ENCODE measurements at places on chromosomes 5 and 9. TPM values are rescaled to one million over a fixed set of nuclear protein-coding genes. Genes with fewer than 3 reads are reported as not detected.

The CRHBP gene
- polyA plus RNA-seq, result 4.7 TPM

The SNCB gene
- polyA plus RNA-seq, result not detected

The MAP1B gene
- 1.4 TPM for polyA plus RNA-seq

The FBP1 gene
- 13.2 TPM for polyA plus RNA-seq

The ARHGEF37 gene
- 5.2 TPM for polyA plus RNA-seq

The SLC6A7 gene
- polyA plus RNA-seq, result not detected

The DOLPP1 gene
- polyA plus RNA-seq, result 7.3 TPM

The FAM78A gene
- 2.5 TPM for polyA plus RNA-seq

The WWC1 gene
- 2.8 TPM for polyA plus RNA-seq

The SURF2 gene
- polyA plus RNA-seq, result 32.1 TPM

The GPSM1 gene
- polyA plus RNA-seq, result 14.9 TPM

The SAPCD2 gene
- polyA plus RNA-seq, result 0.11 TPM

The CYLC2 gene
- not detected for polyA plus RNA-seq

The FOXD4L5 gene
- polyA plus RNA-seq, result 0.11 TPM

The SH2D3C gene
- polyA plus RNA-seq, result 23.3 TPM

The GADD45G gene
- 45.2 TPM for polyA plus RNA-seq

The PCDH12 gene
- 0.89 TPM for polyA plus RNA-seq

The ZNF483 gene
- 0.42 TPM for polyA plus RNA-seq

The TAS2R1 gene
- not detected for polyA plus RNA-seq

The PKD2L2 gene
- polyA plus RNA-seq, result not detected

The SHB gene
- polyA plus RNA-seq, result 3.5 TPM

The IRX2 gene
- polyA plus RNA-seq, result 1.1 TPM

The UBE2QL1 gene
- 0.90 TPM for polyA plus RNA-seq

The CTXN3 gene
- not detected for polyA plus RNA-seq

The CKMT2 gene
- polyA plus RNA-seq, result 12.2 TPM

The FOXD4L6 gene
- polyA plus RNA-seq, result not detected

The CYSRT1 gene
- not detected for polyA plus RNA-seq

The DDX4 gene
- polyA plus RNA-seq, result 0.02 TPM

The IL5 gene
- not detected for polyA plus RNA-seq

The FBXL7 gene
- polyA plus RNA-seq, result 8.4 TPM

The OGN gene
- 31.8 TPM for polyA plus RNA-seq

The SLC23A1 gene
- 0.78 TPM for polyA plus RNA-seq

The GFM2 gene
- 12.5 TPM for polyA plus RNA-seq

The COL27A1 gene
- polyA plus RNA-seq, result 14.2 TPM

The NACC2 gene
- 9.1 TPM for polyA plus RNA-seq

The SLC36A3 gene
- not detected for polyA plus RNA-seq

The RNF208 gene
- polyA plus RNA-seq, result 2.8 TPM

The GAPT gene
- 0.32 TPM for polyA plus RNA-seq

The POU5F2 gene
- not detected for polyA plus RNA-seq

The FOXD4 gene
- 0.21 TPM for polyA plus RNA-seq

The PFN3 gene
- polyA plus RNA-seq, result not detected

The RELL2 gene
- 2.6 TPM for polyA plus RNA-seq

The WDR38 gene
- polyA plus RNA-seq, result not detected

The PIP5KL1 gene
- polyA plus RNA-seq, result 0.74 TPM

The FYB1 gene
- 12.1 TPM for polyA plus RNA-seq

The RASEF gene
- 11.5 TPM for polyA plus RNA-seq

The C5orf58 gene
- not detected for polyA plus RNA-seq

The TRIM36 gene
- 0.45 TPM for polyA plus RNA-seq

The SIGMAR1 gene
- 38.1 TPM for polyA plus RNA-seq

The CACNA1B gene
- 0.04 TPM for polyA plus RNA-seq

The DMGDH gene
- polyA plus RNA-seq, result 5.3 TPM

The TOR1A gene
- polyA plus RNA-seq, result 29.6 TPM

The GOLM1 gene
- polyA plus RNA-seq, result 17.0 TPM

The SNAPC4 gene
- polyA plus RNA-seq, result 4.3 TPM

The PCDHB2 gene
- 0.74 TPM for polyA plus RNA-seq

The VCAN gene
- polyA plus RNA-seq, result 45.3 TPM
